ENCODE measurements at places on chromosomes 2 and 18.

GRCh38 chr18:25454730-25455129, 102.8 kb upstream of the ZNF521 start:
- no peak for DNase-seq

DNA sequence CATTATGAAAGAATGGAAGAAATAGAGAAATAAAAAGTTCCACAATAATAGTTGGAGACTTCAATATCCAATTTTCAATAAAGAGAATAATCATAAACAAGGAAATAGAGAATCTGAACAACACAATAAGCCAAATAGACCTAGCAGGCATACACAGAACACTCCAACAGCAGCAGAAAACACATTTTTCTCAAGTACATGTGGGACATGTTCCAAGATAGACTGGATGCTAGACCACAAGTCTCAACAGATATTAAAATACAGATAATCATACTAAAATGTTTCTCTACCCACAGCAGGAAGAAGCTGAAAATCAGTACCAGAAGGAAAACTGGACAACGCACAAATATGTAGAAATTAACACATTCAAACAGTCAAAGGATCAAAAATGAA, 113.9 kb downstream of the USP34 start:
- DNase-seq = peak; percentile 62

- DNase-seq = no peak
Observed at GRCh38 chr2:166768393-166769123, 119.7 kb upstream of the XIRP2 start.

DNA sequence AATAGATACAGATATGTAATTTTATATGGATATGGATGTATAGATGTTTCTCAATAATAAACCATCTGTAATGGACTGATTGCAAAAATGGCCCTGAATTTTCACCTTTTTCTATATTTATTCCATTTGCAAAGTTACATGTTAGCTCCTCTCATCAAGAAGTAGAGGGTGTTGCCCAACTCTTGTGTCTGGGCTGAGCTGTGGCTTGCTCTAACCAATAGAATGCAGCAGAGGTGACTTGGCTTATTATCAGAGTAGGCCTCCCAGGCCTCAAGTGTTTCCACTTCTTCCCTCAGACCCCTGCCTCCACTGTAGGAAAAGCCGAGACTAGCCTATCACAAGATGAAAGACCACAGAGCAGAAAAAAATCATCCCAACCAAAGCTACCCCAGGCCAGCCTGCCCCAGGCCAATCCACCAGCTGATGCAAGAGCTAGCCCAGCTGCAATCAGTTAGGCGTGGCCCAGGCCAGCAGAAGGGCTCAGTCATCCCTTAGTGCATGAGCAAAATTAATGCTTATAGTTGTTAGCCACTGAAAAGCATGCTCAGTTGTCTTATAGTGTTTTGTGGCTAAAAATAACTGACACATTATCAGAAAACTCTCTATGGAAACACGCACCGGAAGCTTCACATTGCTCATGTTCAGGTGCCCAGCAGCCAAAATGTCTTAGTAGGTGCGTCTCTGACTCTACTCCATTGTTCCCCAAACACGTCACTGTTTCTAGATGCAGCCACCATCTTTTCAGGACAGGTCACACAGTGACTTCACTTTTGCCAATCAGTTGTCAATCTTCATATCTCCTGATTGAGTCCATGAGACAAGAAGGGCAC, 464.0 kb downstream of the FBXO15 start:
- no peak for DNase-seq

- no peak for DNase-seq
Observed at GRCh38 chr2:26945991-26946750, 24.3 kb upstream of the MAPRE3 start.

DNA sequence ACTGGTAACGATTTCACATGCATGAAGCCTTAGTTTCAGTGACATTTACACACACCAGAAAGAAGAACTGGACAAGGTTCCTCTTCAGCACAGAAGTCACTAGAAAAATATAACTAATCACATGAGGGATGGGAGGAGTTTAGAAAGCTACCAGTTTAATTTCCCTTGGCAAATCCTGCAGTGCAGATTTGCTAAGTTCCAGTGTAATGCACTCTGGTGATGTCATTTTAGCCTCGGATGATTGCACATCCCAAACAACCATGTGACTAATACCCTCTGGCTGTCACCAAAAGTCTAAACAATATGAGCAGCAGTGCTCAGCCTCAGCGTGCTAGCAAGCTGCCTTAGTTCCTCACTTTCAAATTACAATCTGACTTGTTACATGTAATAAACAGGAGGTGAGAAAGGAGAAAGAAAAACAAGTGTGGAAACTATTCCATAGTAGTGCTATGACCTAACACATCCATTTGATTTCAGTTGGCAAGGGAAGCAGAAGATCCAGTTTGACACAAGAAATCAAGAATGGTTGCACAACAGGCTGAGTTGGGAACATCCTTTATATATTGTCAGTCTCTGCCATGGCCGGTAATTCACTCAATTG, 35.3 kb upstream of the PPP1CB start:
- DNase-seq = peak; percentile 68

DNA sequence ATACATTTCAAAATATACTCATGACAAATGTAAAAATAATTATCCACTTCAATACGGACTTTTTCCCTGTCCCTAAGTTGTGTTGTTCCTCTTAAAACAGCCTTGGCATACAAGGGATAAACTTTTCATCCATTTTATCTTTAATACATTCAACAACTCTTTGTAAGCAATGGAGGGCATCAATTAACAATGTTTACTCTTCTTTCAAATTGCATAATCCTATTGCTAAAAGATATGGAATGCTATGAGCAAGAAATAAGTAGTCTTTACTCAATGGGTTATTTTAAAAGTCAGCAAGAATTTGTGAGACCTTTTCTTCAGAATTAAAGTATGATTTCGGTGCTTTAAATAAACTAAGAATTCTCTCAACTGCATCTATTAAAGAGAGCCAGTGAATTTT, 41.9 kb downstream of the SCN9A start:
- no peak for DNase-seq

DNA sequence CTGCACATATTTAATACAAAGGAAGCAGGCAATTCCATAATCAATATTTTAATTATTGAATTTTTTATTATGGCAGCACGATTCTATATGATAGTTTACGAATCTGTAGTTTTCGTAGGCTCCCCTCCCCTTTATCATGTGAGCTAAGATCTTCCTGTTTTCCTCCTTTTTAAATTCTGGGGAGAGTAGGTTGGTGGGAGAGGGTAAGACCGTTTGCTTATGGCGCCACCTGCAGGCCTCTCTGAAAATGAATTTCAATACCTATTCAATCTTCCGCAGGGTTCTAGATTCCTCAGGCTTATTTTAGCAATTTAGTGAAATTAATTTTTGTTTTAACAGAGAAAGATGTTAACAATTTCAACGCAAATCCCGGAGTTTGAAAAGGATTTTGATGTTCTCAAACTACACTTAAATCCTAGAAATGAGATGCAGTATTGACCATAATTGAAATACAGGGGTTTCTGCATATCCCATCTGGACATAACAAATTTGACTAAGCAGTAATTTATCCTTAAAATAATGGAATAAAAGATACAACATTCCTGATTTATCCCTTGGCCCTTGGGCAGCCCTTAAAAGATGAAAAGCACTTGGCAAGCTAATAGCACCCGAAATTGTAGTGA, 12.8 kb upstream of the GBX2 start:
- peak; percentile 74 for DNase-seq

GRCh38 chr2:64819774-64820688, 166.3 kb upstream of the SERTAD2 start:
- DNase-seq = peak; percentile 45

Measured in hematopoietic multipotent progenitor cell treated with erythropoietin and hydrocortisone succinate and interleukin-3 and kit ligand, for 4 days (in vitro differentiated cells).